ENCODE measurements at places on chromosomes 5 and 9.

GRCh38 chr9:133889584-133890301 lies 102.4 kb downstream of the VAV2 start:
- no peak for DNase-seq

GRCh38 chr9:90064971-90065370 lies 460.2 kb downstream of the GADD45G start:
- DNase-seq, result no peak

DNA sequence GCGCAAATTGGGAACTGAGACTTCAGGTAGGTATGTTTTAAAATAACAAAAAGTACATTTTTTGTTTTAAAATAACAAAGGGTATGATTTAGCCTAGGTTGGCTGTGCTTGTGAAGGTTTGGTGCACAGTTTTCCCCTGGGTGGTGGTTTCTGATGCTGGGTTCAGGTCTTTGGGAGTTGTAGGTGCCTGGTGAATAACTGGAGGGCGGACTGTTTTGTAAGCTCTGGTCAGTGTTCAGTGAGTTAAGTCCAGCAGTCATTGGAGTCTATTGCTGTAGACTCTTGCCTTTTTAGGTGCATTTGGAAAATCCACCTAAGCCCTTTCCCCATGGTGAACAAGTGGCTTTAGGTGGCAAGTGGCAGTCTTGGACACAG lies 43.9 kb downstream of the RAI14 start:
- DNase-seq, result no peak

GRCh38 chr5:150598006-150598405 lies 42.5 kb upstream of the SYNPO start:
- no peak for DNase-seq

DNA sequence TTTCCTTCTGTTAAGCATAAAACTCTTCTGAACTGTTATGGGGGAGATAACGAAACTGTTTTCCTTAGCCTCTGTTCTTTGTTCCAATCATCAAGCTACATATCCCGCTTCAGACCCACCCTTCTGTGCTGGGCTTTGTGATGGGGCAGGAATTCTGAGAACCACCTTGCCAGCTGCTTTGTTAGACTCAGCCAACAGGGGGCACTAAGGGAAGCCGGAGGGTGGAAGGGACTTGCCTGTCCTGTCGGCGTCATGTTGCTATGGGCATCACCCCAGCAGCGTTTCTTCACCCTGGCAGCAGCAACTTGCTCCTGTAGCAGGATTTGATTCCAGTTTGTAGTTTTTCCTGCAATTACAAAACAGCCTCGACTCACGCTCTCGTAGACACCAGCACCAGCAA lies 169.1 kb downstream of the CAAP1 start:
- DNase-seq, result peak; percentile 43

- no peak for DNase-seq
These were observed 33.1 kb downstream of the CRB2 start for GRCh38 chr9:123389070-123389469.

DNA sequence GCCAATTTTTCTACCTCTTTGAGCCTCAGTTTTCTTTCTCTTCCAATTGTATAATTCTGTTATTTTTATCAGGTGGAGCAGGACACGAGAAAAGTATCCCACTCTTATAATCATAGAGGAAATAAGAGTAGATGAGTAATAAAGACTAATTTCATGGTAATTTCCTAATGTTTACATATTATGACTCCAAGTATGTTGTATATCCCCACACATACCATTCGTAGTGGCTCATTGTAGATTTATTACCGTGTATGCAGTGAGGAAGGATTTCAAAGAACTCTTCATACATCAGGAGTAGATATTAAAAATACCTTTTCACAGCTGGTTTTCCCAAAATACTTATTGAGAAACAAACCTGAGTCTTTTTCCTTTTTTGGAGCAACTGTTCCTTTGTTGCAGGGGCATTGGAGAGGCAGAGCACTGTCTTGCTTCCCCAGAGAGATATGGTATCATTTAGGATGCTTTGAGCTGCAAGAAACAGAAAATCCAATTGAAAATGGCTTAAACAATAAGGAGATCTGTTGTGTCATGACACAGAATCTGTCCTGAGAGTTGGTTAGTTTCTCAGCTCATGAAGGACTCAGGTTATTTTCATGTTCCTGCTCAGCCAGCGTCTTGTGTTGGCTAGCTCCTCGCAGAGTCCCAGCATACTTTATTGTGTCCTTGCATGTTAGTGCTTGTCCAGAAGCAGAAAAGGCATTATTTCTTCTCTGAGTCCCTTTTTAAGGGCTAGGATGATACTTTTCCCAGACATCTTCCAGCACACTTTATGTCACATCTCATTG lies 291.2 kb downstream of the ARHGAP26 start:
- DNase-seq, result no peak

GRCh38 chr9:124500028-124500795 lies 7.0 kb downstream of the NR5A1 start:
- DNase-seq, result no peak

DNA sequence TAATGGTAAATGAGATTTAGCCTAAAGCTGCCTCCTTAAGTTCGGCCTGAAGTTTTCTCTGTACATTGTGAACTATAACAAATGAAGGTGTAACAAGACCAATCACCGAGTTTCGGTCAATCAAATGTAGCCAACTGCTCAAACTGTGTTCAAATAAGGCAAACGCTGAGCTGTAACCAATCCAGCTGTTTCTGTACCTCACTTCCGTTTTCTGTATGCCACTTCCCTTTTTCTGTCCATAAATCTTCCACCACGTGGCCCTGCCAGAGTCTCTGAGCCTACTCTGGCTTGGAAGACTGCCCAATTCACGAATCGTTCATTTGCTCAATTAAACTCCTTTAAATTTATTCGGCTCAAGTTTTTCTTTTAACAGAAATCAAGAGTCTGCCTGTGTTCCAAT lies 193.5 kb upstream of the KLF9 start:
- no peak for DNase-seq

DNA sequence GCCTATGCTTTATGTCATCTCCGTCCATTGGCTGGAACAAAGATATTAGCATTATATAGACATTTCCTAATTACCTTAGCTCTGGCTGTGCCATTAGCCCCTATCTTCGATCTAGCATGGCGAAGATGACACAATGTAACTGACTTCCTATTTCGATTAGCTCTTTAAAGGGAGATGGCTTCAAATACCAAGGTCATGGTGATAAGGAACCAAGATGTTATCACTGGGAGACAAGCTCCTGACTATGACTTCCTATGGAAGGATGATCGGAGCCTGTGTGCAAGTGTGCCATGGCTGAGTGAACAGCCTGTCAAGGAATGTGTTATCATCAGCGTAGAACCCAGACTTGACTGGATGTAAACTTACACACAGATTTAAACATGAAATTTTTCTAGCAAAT lies 602.1 kb downstream of the PSAT1 start:
- no peak for DNase-seq

DNA sequence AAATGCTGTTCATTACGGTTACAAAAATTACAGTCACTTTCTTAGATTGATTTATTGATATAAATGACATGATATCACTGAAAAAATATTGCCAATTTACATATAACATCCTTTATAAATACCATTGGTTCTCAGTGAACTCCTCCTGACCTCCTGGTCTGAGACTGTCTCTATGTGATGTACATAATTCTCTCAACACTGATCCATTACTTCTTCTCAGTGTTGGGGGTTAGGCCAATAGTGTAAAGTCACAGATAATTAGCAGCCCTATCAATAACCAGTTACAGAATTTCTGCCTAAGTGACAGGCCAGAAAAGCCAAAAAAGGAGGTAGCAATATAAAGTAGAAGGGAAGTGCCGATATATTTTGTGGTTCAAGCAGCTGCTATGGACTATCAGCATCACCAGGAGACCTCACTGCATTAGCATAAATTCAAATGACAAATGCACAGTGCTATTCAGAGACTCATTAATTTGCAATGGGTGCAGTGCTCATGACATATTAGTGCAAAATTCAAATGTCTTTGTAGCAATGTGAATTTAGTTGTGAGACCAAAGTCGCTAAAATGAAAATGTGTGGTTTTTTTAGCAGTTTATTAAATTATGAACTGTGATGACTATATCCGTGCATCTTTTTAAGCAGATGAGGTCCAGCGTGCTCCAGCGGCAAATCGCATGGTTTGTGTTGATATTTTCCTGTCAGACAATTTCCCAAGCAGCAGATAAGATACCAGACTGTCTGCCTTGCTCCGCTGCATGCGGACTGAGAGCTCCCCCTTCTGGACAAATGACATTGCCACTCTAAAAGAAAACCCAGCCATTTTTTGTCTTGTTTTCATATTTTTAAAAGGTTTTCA lies 144.6 kb downstream of the CETN3 start:
- DNase-seq, result peak; percentile 59

DNA sequence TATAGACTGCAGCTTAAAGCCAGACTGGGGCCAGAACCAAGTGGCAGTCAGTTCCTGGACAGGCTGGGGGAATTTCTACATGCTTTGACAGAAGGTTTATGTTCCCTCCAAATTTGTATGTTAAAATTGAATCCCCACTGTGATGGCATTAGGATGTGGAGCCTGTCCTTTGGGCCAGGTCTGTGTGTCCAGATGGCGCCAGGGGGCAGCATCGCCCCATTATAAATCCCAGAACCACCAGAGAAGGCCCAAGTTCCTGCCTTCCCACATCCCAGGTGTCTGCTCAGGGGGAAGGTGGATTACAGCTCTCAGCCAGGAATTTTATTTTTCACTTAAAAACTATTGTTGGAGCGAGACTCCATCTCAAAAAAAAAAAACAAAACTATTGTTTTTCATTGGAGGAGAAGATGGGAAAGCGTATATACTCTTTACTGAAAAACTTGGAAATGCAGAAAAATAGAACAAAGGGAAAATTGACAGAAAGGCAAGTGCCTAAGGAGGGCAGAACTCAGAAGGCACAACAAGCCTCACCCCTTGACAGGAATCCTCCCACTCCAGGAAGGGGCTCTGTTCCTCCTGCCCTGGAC lies 5.0 kb downstream of the IL3 start:
- DNase-seq, result peak; percentile 56

DNA sequence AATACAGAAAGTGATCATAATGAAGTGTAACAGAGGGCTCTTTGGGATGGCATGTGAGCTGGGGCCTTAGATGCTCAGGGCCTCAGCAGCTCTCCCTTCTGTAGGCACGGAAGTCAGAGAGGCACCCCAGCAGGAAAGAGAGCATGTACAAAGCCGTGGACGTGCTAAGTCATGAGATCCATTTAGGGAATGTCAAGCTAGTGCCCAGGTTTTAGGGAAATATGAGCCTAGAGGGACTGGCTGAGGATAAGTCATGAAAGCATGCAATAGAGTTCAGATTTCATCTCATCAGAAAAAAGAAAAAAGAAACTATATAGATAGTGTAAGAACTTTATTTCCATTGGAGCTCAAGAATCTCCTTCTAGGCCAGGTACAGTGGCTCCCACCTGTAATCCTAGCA lies 379.5 kb upstream of the KLF4 start:
- DNase-seq, result no peak
